Hematopoietic multipotent progenitor cell treated with erythropoietin and hydrocortisone succinate and interleukin-3 and kit ligand, for 6 days (in vitro differentiated cells): ENCODE measurements at places on chromosomes 13 and 19.

- DNase-seq, result peak; percentile 63
Observed at GRCh38 chr19:51525651-51526050, 5.8 kb downstream of the SIGLEC6 start.

GRCh38 chr13:34294483-34295129, 476.7 kb downstream of the RFC3 start:
- no peak for DNase-seq

- DNase-seq, result peak; percentile 39
Observed at GRCh38 chr13:111152844-111153243, 37.7 kb downstream of the ARHGEF7 start.

- DNase-seq, result no peak
Observed at GRCh38 chr19:4624301-4624700, 15.0 kb upstream of the TNFAIP8L1 start.

DNA sequence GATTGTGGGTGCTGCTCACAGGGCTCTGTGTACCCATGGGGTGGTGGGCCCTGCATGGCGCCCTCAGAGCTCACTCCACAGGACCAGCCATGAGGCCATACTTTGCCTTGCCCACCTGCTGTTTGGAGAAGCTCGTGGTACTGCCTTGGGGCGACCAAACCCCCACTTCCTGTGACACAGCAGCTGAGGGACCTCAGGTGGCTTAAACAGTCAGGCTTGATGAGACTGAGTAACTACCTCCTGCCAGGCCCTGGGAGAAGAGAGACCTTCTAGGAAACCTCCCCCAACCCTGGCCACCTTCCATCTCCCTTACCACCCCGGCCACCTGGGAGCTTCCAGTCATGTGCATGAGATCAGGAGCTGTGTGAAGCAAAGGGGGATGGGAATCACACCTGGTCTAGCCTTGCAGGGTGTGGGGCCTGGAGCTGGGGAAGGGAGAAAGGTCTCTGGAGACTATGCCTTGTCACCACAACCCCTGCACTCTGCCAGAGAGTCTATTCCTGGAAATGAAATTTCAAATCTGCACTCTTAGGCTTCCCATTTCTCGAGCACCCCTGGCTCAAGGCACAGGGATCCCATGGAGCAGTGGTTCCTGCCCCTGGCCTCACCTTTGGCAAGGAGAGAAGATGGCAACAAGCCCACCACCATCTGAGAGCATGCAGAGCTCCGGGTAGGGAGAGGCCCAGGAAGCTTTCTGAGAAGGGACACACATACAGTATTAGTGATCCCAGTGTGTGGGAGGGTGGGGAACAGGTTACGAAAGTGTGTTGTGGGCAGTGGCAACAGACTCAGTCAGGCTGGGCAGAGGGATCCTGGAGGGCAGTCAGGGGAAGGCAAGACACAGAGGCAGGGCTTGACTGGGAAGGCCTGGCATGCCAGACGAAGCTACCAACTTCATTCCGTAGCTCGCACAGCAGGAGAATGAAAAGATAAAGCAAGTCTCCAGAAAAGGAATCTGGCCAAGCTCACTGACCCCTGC, 125.0 kb downstream of the URI1 start:
- DNase-seq, result no peak

- DNase-seq, result peak; percentile 19
Observed at GRCh38 chr13:29503041-29503837, 92.2 kb downstream of the SLC7A1 start.

DNA sequence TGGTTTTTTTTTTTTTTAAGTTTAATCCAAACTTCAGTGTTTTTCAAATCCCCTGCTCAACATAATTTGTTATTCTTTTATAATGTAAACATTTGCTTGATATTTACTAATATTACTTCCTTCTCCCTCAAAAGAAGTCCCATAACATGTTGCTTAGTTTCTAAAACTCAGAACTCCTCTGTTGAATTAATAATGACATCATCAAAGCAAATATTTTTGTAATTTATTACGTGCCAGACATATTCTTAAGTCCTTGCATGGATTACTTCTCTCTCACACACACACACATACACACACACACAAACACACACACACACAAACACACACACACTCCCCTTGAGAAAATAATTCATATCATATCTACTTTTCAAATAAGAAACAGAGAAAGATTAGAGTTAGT, 1432.3 kb upstream of the SPRY2 start:
- DNase-seq, result no peak

- DNase-seq, result peak; percentile 88
Observed at GRCh38 chr19:45444318-45445041, 20.8 kb upstream of the ERCC1 start.

DNA sequence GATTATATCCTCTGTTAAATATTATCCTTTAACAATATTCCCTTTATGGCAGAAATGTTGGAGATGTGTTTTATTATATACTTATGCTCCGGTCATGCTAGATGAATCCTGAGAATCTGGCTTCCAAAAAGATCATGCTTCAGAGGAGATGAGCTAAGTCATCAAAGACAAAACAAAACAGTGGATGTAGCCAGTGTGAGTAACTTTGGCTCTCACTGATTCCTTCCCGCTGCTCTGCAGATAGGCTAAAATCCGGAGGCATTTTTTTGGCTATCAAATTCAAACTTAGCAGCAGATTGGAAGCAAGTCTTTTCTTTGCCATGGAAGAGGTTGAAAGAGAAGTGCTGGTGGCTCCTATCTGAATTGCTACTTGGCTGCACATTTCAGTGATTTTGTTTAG, 295.9 kb downstream of the GPC6 start:
- DNase-seq, result no peak
